ENCODE measurements at places on chromosomes 1 and 21. TPM values are rescaled to one million over a fixed set of nuclear protein-coding genes. Genes with fewer than 3 reads are reported as not detected.

- DNase-seq = no peak
Observed at GRCh38 chr21:27112186-27112585, 145.3 kb upstream of the ADAMTS5 start.

DNA sequence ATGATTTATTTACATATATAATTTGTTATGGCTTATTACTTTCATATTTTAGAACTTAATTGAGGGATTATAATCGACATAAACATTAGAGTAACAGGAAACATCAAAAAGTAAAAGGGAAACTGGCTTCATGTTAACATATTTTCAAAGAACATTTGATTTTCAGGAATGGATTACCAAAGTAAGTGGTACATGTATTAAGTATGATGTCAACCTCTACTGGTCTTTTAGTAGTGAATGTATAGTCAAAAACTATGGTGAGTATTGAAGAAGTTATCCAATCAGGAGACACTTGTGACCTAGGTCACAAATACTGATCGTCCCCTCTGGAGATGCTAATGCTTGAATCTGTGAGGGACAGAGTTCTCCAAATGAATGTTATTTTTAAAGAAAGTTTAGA, 768.9 kb upstream of the ADGRL4 start:
- DNase-seq = no peak

Gene CYP2J2
- total RNA-seq = 21.8 TPM

DNA sequence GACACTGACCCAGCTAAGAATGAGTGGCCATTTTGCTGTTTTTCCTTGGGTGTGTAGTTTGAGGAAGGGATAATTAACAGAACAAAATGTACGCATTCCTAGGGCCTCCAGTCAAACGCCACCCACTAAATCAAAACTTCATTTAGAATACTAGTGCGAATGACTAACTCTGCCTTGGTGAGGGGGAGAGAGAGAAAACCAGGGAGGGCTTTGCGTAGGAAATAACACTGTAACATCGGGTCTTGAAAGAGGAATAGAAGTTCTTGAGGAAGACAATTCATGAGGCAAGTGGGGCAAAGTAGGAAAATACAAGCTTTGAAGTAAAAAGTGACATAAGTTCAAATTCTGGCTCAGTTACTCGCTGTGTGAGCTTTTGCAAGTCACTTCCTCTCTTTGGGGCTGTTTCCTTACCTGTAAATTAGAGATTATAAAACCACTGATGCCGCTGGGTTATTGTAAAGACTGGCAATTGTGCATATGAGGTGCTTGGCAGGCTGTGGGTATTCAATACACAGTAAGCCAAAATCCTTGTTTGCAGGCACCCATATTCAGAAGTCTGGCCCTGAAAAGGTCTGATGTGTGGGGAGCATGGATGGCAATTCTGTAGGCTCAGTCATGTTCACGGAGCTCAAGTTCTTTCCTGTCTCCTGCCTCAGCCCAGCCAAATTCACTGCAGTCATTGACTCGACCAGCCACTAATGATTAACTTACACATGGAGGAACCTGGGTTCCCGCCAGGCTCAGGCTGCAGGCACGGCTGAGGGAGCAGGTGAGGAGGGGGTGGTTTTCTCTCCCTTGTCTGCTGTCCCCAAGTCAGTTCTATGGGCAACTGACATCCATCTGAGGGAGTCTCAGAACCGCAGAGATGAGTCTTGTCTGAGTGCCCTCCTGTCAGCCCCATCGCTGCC, 140.3 kb upstream of the CSF3R start:
- DNase-seq = no peak

- DNase-seq = no peak
Observed at GRCh38 chr1:65063025-65063424, 85.0 kb upstream of the AK4 start.

DNA sequence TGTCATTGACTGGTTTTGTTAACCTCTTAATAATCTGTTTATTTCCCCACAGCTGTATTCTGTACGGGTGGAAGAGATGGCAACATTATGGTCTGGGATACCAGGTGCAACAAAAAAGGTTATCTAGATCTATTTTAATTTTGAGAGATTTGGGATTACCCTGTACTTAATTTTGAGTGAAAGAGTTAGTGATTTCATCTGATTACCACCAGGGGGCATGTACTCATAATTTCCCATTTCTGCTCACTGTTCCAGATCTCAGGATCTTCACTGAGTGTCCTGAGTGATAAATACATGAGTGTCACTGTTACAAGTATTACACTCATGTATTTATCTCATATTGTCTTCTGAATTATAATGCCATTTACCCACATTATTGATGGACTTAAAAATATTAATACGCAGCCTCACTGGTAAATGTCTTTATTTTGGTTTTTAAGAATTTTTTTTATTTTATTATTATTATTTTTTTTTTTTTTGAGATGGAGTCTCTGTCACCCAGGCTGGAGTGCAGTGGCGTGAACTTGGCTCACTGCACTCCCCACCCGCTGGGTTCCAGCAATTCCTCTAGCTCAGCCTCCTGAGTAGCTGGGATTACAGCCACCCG, 27.4 kb downstream of the DTL start:
- no peak for DNase-seq

DNA sequence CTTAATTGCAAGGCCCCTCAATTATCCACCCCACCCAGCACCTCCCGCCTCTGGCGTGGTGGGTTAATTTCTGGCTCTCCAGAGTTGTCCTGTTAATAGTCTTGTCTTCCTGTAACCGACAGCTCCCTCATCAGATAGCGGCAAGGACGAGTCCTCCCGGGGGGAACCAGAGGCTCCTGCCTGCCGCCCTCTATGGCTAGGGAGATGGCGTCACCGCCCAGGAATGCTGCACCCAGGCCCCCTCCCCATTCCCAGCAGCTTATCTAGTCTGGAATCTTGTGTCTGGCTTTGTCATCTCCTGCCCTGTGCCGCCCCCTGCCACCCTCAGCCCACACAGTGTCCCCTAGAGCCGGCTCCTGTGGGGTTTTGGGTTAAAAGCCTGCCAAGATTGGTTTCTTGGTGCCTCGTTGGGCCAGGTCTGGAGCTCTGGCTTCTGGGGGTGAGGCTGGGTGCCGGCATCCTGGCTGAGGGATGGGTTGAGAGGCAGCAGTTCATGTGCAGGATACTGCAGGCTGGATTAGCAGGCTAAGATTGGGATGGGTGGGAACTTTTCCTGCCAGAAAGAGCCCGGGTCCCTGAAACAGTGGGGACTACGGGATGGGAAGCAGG, 48.8 kb downstream of the EDN2 start:
- no peak for DNase-seq

Gene URB1
- total RNA-seq = 13.5 TPM

- no peak for DNase-seq
Observed at GRCh38 chr1:209815931-209816341, 10.0 kb upstream of the IRF6 start.

All from mucosa of descending colon (tissue), 3 donors.